ENCODE measurements at places on chromosomes 12 and 14.

DNA sequence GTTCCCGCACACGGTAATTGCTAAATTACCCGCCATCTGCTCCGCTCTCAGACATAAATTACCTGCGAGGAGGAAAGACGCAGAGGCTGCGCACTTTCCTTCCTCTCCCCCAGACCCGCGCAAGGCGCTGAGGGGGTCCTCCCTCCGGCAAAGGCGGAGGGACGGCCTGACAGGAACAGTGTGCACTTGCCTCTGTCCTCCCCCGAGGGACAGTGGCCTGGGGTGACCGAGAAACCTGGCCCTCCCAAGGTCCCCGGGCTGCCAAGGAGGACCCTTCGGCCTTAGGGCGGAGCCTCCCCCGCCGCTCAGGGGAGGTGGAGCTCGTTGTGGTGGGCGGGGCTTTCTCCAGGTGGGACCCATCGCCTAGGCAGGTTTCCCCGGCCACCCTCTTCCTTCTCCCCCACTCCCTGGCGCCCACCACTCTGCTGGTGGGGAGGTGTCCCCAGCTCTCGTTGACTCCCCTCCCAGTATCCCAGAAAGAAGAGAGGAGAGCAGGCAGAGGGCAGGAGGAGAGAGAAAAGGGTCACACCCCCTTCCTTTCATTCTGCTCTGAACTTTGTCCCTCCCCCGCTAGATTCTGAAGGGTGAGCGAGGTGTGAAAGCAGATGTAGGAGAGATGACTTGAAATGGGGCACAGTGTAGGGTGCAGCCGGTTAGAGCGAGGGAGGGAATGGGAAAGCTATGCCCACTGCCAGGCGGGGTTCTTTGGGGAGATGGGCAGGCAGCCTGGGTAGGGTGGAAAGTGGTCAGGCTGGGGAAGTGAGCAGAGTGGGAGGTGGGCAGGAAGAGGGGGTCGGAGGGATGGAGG is 11.4 kb upstream of the CALCOCO1 start:
- DNase-seq: no peak

DNA sequence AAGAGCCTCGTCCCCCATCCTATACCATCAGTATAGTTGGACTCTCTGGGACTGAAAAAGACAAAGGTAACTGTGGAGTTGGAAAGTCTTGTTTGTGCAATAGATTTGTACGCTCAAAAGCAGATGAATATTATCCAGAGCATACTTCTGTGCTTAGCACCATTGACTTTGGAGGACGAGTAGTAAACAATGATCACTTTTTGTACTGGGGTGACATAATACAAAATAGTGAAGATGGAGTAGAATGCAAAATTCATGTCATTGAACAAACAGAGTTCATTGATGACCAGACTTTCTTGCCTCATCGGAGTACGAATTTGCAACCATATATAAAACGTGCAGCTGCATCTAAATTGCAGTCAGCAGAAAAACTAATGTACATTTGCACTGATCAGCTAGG is 13.6 kb downstream of the ARHGAP5 start:
- no peak for DNase-seq

GRCh38 chr14:99605299-99605961 is 1.4 kb upstream of the CCDC85C start:
- DNase-seq: no peak

DNA sequence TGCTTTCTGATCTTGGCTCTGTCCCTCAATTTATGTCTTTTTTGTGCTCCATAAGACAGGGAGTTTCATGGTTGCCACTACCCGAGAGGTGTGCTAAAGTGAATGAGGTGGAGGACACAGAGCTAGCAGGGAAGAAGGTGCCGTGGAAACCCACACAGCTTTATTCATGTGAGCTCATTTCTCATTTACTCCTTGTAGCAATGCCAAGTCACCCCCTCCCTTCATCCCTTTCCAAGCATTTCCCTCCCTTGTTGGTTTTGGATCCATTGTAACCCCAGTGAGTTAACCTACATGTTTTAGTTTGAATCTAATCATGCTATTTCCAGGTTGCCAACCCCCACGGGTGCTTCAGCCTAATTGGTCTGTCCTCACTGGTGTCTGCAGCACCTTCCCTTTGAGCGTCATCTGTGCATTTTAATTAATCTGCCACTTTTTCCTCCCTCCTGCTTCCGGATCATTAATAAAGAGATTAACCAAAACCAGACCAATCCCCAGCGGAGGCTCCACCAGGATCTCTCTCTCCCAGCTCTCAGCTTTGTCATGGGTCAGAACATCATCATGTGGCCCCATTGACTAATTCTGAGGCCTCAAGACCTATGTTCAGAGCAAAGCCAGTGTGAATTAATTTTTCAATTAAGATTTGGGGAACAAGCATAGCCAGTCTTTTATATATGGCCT is 56.2 kb downstream of the NTF3 start:
- DNase-seq: no peak

- no peak for DNase-seq
These were observed 11.6 kb downstream of the LRRK2 start for GRCh38 chr12:40236357-40236850.

DNA sequence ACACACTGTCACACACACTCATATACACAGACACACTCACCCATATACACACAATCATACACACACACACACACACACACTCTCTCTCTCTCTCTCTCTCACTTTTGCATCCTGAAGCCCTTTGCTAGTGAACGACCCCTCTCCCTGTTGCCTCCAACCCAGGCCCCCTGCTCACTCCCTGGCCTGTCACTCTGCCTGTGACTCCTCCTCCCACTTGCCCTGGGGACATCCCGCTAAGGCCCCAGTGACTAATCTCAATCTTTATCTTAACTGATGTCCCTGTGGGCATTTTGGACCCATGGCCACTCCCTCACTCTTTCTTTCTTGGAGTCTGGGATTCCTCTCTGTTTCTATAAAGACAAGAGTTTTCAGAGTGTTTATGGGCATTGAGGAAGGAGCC is 10.9 kb upstream of the DLK1 start:
- no peak for DNase-seq

- DNase-seq: no peak
These were observed 3.5 kb downstream of the FMNL3 start for GRCh38 chr12:49703647-49704137.

DNA sequence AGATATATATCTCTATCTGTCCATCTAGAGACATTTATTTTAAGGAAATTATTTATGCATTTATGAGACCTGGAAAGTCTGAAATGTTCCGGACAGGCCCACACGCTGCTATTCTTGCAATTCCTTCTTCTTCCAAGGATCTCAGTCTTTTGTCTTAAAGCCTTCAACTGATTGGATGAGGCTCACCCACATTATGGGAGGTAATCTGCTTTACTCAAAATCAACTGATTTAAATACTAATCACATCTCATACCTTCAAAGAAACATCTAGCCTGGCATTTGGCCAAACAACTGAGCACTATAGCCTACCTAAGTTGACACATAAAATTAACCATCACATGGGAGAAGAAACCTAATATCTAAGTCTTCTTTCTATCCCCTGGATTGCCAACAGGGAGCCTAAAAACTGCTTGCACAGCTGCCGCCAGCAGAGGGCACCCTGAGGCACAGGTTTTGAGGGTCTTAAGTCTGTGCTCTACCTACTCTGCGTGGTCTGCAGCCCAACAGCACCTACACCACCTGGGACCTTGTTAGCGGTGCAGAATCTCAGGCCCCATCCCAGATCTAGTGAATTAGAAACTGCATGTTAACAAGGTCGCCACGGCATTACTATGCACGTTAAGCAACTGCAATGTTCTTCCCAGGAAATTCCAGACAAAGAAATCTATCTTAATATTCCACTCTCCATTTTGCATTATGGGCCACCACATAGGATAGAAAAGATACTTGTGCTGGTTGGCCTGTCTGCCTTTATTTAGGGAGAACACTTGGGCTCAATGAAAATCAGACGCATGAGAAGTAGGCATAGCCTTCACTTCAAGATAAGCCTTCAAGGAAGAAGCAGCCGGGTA is 249.7 kb downstream of the FOXG1 start:
- DNase-seq: no peak

- no peak for DNase-seq
These were observed 229.5 kb upstream of the PLXNC1 start for GRCh38 chr12:93918900-93919299.

DNA sequence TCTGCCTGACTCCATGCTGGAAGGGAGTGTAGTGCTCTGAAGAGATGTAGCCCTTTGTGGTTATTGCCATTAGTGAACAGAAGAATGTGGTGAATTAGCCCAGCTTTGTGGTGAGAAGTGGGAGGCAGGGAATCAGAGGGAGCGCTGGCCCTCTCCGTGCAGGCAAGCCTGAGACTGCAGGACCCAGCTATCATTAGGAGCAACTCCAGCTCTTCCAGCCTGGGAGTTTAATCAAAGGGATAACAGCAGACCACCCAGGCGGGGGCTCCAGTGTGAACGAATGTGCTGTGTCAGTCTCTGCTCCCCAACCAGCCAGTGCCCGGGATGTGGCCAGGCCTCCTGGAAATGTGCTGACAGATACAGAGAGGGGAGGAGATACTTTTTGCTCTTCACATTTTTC is 142.7 kb downstream of the TTLL5 start:
- DNase-seq: no peak

GRCh38 chr12:132174839-132175490 is 30.7 kb downstream of the NOC4L start:
- DNase-seq: no peak

GRCh38 chr14:72904840-72905561 is 11.1 kb upstream of the DPF3 start:
- no peak for DNase-seq

DNA sequence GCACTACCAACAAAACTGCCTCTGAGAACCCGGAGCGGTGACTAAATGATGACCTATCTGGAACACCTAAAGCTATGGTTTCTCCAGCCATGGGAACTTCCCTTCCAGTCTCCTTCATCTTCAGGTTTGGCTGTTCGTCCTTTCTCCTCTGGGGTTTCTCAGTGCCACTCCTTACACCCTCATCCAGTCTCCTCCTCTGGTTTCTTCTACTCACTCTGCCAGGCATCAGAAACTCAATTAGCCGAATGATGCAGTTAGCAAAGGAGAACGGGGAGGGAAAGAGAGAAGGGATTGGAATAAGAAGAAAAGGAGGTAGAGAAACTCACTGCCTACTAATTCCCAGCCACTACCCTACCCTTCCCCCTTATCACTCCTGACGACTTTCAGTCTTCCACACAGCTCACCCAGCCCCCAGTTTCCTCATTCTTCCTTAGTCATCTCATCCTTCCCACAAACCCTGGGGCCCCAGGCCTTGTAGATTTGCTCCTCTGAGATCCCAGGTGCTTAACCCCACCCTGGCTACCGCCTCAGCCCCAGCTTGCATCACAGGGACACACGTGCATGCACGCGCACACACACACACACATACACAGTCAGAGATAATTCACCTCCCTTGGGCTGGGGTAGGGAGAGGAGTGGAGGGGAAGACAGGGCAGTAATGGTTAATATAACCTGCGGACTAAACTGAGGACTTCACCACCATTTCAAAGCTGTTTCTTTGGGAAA is 13.0 kb downstream of the FGD6 start:
- DNase-seq: no peak

- DNase-seq: no peak
These were observed 219.5 kb upstream of the OTX2 start for GRCh38 chr14:57029620-57030253.
